GM13977 (cell line): ENCODE measurements at places on chromosomes 5 and 9.

DNA sequence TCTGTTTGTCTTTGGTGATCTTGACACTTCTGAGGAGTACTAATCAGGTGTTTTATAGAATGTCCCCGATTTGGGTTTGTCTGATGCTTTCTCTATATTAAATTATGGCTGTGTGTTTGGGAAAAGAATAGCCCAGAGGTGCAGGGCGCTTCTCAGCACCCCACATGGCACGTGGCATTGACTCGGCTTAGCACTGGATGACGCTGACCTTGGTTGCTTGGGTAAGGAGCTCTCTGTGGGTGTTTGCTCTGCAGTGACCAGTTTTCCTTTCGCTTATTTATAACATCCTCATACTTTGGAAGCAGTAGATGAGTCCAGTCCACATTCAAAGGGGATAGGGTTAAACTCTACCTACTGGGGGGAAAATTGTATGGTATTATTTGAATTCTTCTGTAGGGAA is 12.5 kb upstream of the FAM120AOS start:
- DNase-seq: no peak

DNA sequence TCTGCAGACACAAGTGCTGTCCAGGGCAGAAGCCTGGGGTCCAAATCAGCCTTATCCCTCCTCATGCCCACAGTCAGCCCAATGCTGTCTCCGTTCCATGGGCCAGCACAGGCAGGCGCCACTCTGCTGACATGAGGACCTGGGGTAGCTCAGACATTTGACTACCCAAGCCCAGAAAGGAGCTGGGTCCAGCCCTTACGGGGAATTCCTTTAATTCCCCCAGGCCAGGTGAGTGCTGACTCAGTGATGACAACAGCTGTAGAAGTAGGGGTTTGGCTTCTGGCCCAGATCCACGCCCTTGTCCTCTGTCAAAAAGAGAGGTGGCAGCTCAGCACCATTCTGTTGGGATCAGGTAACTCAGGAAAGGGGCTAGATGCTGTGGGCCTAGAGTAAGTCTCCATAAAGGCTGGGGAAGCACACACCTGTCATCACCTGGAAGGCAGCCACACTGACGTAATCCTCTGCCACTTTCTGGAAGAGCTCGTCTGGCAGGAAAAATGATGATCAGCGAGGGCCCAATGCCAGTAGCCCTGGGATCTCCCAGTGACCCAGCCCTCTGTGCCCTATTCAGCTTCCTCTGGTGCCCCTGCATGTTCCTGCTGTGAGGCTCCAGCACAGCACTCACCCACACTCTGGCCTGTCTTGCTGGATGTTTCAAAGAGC is 1.9 kb downstream of the RAB24 start:
- peak; percentile 46 for DNase-seq

GRCh38 chr9:125835655-125836054 is 88.5 kb downstream of the PBX3 start:
- DNase-seq: no peak

GRCh38 chr9:9799287-9799686 is 813.5 kb downstream of the PTPRD start:
- no peak for DNase-seq

DNA sequence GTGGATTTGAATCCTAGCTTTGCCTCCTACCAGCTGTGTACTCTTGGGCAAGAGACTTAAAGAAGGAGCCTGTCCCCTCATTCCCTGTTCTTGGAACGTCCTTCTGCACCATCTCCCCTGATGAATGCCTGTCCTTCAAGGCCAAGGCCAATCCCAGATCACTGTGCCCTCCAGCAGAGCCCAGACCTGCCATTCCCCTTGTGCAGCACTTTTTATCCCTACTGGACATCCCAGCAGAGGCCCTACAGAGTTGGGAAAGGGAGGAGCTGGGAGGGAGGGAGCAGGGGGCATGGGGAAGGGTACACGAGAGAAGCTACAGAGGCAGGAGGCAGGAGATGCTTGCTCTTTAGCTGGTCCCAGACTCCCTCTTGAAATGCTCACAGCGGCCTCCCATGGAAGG is 223.9 kb downstream of the PBX3 start:
- DNase-seq: no peak

GRCh38 chr5:160675988-160676387 is 176.0 kb downstream of the ATP10B start:
- no peak for DNase-seq

DNA sequence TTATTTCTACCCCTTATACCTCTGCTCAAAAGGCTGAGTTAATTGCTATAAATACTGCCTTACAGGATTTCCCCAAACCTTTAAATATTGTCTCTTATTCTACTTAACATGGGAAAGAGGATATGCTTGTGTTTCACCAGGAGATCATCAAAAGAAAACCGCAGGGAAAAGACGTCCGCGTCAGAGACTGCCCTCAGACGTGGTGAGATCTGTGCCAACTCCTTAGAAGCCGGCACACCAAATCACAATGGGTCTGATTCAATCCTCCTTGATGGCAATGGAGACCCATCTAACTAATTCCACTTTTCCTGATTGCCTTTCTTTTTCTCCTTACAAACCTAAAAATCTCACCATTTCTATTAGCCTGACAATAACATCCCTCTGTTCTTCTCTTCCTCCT is 55.0 kb downstream of the SH3PXD2B start:
- DNase-seq: no peak

- DNase-seq: no peak
These were observed 2.3 kb downstream of the PTGS1 start for GRCh38 chr9:122372856-122373845.

GRCh38 chr5:89187268-89187667 is 304.3 kb upstream of the MEF2C start:
- DNase-seq: no peak

DNA sequence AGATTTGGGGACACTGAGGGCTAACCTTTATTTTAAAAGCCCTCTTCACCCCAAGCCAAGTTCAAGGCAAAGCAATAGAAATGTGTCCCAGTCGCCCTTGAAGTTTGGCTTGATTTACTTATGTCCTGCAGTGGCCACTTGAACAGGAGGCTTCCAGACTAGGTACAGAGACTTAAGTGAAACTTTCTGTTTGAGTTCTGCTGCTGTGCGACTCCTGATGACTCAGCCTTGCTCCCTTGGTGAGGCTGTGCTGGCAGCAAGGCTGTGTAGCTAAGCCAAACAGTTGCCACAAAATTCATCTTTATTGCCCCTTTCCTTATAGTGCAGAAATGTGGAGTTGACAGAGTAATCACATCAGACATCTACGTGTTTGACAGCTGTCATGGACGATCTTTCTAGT is 68.8 kb upstream of the NTRK2 start:
- no peak for DNase-seq

GRCh38 chr5:125120012-125120411 is 373.6 kb upstream of the ZNF608 start:
- no peak for DNase-seq

DNA sequence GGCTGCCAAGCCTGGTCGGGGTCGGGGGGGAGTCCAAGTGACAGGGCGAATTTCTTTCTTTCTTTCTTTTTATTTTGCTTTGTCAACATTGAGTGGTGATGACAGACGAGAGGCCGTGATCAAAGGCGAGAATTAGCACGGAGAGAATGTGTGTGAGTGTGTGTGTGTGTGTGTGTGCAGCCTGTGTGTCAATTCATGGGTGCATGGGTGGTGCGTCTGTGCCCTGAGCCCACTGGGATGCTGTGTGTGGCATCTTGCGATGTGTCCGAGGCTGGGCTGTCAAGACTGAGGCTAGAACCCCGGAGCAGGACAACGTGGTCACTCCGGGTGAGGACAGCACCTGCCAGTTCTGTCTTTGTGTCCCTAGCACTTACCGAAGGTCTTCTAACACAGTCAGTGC is 4.7 kb upstream of the FIBCD1 start:
- DNase-seq: no peak

DNA sequence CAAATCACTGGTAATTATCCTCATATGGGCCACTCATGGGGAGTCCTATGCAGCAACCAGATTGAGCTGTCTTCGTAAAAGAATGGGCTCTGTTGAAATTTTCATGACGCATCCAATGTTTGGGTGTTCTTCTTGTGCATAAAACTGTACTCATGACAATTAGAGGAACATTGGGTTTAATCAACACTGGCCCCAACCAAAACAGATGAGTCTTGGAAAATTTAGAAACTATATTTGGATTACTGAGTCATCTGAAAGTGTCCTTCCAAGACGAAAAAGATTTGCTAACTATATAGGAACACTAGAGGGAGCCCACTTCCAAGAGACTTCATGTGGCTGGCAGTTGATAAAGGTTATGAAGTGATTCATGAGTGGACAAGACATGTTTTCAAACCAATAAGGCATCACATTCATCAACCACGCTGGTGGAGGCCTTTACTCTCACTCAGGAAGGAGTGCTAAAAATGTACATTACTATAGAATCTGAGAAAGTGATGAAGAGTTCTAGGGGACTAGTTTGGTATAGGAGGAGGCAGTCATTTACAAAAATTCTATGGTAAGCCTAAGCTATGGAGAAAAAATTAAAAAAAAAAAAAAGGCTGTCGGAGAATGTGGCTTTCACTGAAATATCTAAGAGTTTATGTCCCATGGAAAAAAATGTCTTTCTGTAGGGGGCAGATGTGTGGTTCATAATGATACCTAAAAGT is 313.5 kb downstream of the PRDM9 start:
- DNase-seq: no peak

DNA sequence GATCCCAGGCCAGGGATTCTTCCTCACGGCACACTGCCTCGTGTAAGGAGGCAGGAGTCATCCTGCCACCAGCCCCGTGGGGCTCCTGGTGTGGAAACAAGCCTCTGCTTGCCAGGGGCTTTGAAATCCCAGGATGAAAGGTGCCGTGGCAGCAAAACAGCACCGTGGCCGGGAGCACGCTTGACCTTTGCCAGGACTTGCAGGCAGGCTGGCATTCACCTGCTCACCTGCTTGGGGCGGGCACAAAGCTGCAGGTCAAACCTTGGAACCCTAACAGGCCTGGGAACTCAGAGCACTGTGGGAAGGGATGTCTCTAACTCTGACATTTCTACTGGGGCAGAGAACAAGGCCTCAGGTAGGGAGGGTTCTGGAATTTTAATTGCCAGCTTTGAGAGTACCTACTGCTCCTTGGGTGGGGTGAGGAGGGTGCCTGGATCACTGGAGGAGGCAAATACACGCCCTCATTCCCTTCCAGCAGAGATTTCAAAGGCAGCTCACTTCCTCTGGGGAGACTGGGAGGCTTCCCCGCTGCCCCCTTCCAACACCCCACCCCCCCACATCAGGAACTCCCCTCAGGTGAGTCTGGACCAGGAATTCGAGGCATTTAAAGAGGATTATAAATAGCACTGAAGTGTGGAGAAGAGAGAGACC is 45.6 kb upstream of the STXBP1 start:
- no peak for DNase-seq

DNA sequence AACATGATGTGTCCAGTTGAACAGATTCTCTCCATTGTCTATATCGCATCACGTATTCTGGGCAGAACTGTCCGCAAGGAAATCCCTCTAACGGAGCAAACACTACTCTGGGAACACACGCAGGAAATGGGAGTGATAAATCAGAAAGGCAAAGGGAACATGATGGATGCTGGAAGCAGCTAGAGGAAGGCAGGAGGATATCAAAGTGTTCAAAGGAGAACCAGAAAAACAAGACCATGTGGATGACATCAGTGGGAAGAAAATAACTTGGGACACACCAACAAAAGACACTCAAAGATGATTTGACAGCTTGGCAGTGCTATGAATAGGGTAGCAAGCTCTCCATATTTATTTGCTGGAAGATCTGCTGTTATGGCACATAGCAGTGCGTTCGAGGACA is 142.9 kb downstream of the PLK2 start:
- DNase-seq: no peak

- DNase-seq: no peak
These were observed 145.9 kb downstream of the GABRB2 start for GRCh38 chr5:161400583-161400982.

GRCh38 chr5:370959-371810 is 49.7 kb downstream of the AHRR start:
- DNase-seq: no peak

GRCh38 chr9:16888594-16888993 is 18.1 kb upstream of the BNC2 start:
- no peak for DNase-seq

DNA sequence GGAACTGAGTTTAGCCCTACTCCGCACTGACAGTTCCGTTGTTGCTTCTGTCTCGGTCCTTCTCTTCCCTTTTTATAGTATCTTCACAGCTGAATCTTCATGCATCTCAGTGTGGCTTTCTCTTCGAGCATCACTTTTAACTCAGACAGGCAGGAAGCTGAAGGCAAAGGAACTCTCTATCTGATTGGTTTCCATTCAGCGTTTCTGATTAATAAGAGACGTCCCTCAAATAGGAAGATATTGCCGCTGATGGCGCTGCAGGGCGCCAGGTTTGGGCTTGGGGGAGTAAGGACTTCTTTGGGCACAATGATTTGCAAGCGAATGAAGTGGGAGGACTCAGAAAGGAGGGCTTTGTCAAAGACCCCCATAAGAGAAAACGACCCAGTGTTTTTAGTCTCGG is at the start of gene CDH9:
Gene CDH9 (minus strand): TSS at position 111 of the 400 bp plus-strand sequence. CDS start 50,253 bp downstream, outside the sequence.
- no peak for DNase-seq

GRCh38 chr9:127136880-127137639 is 14.6 kb upstream of the ANGPTL2 start:
- no peak for DNase-seq

- DNase-seq: no peak
These were observed 150.0 kb upstream of the GNA14 start for GRCh38 chr9:77798140-77798539.

DNA sequence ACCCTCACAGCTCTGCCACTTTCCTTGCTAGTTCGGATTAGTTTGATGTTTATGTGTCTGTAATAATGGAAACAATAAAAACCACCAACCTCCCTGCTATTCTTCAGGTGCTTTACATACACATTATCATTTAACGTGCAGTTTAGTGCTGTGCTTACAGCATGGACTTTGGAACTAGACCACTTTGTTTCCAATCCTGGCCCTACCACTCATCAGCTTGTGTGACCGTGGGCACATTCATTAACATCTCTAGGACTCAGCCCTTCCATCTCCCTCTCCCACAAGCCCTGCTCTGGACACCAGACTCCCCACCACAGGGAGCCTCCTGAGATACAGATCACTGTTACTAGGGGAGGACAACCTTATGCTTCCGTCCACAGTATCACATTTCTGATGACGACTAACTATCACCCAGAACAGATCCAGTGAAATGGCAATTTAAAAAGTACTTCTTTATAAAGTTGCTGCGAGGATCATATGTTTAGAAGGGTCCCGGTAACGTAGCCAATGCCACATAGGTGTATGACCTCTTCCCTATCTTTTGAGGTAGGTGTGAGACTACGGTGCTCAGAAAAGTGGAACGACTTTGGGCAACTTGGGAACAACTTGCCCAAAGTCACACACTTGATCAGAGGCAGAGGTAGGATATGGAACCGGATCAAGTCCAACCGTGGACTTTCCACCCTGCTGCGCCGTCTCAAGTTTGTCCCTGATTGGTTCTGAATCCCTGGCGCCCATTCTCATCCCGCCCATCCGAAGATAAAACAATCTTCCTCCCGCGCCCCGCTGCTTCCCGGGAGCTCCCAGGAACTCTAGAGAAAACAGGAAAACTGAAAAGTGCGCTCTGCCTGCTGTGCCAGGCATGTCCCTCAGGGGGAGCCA is 132.4 kb upstream of the NIPBL start:
- DNase-seq: no peak

GRCh38 chr5:124419531-124419930 is 326.9 kb downstream of the ZNF608 start:
- no peak for DNase-seq
